ENCODE measurements at places on chromosomes 16 and 17. TPM values are rescaled to one million over a fixed set of nuclear protein-coding genes. Genes with fewer than 3 reads are reported as not detected.

GRCh38 chr16:78591682-78592103 is 492.2 kb downstream of the WWOX start:
- no peaks in the 10 kb centered on the region for H3K4me1 ChIP-seq
- no peaks in the 10 kb centered on the region for H3K36me3 ChIP-seq
- H3K27ac ChIP-seq: no peak overlapping the region
- no peak overlapping the region for H3K4me3 ChIP-seq

DNA sequence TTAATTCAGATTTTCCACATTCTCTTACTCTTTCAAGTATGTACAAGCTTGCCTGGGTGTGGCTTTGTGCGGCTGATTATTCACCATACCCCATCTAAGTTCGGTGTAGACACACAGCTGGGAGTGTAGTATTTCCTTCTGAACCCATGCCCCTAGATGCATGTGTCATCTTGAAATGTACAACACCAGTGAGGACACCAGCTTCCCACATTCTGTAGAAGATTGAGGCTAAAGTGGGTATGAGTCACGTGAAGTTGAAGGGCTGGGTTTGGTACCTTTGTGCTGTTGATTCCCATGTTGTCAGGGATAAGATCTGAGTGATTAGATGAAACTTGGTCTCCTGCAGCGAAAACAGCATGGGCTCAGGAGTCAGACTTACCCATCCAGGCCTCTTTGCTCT is 14.6 kb upstream of the DHX8 start:
- H3K36me3 ChIP-seq: no peaks in the 10 kb centered on the region
- no peak overlapping the region for H3K27ac ChIP-seq
- H3K4me1 ChIP-seq: no peaks in the 10 kb centered on the region
- H3K27me3 ChIP-seq: peaks cover 9% of the 10 kb centered on the region
- DNase-seq: no peak
- no peak overlapping the region for H3K4me3 ChIP-seq

- DNase-seq: no peak
- H3K36me3 ChIP-seq: peaks cover 4% of the 10 kb centered on the region
- no peak overlapping the region for H3K27ac ChIP-seq
These were observed 59.0 kb downstream of the TANGO6 start for GRCh38 chr16:68902003-68902968.

DNA sequence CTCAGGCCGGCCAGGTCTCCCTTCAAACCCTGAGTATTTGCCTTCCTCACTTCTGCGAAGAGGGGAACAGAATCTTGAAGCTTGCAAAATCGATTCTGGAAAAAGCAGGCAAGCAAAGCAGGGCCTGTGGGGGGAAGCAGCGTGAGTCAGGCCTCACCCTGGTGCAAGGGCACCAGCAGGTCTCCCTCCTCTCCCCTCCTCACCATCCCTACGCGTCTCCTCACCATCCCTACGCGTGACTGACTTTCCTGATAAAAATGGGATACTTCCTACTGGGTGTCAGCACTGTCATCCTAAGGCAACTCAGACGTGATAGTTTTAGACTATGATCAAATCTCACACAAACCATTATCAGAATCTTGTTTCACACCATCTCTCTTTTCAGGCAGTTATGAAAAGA is 12.1 kb downstream of the CMTM3 start:
- no peak overlapping the region for H3K27ac ChIP-seq
- H3K36me3 ChIP-seq: no peaks in the 10 kb centered on the region
- no peak overlapping the region for H3K4me3 ChIP-seq
- no peaks in the 10 kb centered on the region for H3K4me1 ChIP-seq

GRCh38 chr16:15870011-15870410 is 13.2 kb upstream of the MYH11 start:
- peaks cover 16% of the 10 kb centered on the region for H3K36me3 ChIP-seq
- H3K27ac ChIP-seq: no peak overlapping the region
- H3K4me1 ChIP-seq: peaks cover 5% of the 10 kb centered on the region
- DNase-seq: no peak
- H3K27me3 ChIP-seq: no peaks in the 10 kb centered on the region
- H3K4me3 ChIP-seq: no peak overlapping the region

DNA sequence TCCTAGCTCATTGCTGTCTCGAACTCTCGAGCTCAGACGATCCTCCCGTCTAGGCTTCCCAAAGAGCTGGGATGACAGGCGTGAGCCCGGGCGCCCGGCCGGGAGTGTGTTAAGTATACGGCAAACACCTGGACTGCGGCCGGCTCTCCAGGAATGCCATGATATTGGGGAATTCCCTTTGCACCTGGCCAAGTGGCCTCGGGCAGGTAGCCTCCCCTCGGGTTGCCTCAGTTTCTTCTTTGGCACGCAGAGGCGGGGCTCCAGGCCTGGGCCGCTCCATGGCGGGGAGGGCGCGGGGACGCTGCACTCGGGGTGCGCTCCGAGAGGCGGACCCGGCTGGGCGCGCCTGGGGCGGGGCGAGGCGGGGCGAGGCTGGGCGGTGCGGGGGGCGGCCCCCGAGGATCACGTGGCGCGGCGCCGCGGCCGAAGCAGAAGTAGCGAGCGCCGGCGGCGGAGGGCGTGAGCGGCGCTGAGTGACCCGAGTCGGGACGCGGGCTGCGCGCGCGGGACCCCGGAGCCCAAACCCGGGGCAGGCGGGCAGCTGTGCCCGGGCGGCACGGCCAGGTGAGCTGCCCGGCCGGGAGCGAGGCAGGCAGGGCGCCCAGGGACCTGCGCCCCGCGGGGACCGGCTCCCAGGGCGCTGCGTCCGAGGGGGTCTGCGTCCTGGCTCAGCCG is at the start of gene PLCG2:
Gene PLCG2, plus strand, starts transcription at position 431 of the 675 bp plus-strand sequence. CDS start 6,699 bp downstream, outside the sequence.
- peak within 1 kb of the TSS; percentile 99 for H3K4me3 ChIP-seq
- peaks cover 81% of the 10 kb centered on the region for H3K4me1 ChIP-seq
- no peaks in the 10 kb centered on the region for H3K27me3 ChIP-seq

GRCh38 chr16:50300942-50301625 is 34.7 kb downstream of the ADCY7 start:
- H3K4me3 ChIP-seq: no peak overlapping the region
- H3K4me1 ChIP-seq: peaks cover 6% of the 10 kb centered on the region
- DNase-seq: no peak
- H3K27me3 ChIP-seq: no peaks in the 10 kb centered on the region
- no peaks in the 10 kb centered on the region for H3K36me3 ChIP-seq
- H3K27ac ChIP-seq: no peak overlapping the region

DNA sequence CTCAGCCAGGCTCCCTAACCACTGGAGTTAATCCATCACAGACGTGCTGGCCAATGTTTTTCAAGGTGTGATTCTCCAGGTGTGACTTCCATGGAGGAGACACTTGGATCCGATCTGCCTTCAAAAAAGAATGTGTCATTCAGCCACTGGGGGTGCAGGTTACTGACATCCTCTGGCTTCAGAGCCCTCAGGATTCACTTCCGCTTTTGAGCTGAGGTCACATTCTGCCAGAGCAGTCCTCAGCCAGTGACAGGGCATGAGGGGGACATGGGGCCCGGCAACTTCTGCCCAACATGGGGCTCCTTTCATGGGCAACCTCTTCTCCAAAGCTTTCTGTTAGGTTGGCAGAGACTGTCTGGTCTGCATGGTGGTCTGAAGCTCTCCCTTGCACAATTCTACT is 81.4 kb downstream of the GRIN2A start:
- no peaks in the 10 kb centered on the region for H3K4me1 ChIP-seq
- H3K27me3 ChIP-seq: peaks cover 61% of the 10 kb centered on the region
- DNase-seq: no peak
- no peak overlapping the region for H3K4me3 ChIP-seq

DNA sequence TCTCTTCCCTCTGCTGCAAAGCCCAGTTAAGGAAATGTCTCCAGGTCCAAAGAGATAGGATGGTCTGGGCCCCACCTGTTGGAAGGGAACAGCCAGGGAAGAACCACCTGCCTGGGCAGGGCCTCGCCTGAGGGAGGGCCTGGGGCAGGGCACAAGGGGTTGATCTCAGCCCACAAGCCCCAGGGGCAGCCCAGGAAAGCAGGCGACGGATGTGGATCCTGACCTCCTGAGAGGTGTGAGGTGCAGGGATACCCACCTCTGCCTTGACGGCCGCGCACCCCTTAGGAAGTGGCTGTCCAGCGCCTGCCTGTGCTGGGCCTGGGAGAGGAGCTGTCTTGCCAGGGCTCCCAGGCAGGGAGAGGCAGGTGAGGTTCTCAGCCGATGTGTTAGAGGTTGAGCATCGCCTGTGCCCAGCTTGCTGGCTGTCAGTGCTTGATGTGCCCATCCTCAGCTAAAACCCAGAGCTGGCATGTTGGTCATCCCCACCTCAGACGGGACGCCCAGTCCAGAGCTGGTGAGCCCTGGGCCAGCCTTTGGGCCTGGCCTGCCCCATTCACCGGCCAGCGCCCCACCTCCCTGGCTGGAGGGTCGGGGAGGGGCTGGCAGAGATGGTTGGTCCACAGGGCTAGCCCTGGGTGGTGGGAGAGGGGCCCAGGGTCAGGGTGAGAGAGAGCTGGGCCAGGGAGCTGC is 434 bp downstream of the CEMP1 start:
- H3K4me1 ChIP-seq: peaks cover 23% of the 10 kb centered on the region
- DNase-seq: peak; percentile 8
- H3K36me3 ChIP-seq: no peaks in the 10 kb centered on the region
- H3K27me3 ChIP-seq: no peaks in the 10 kb centered on the region
- H3K4me3 ChIP-seq: peak overlapping the region; percentile 97
- H3K27ac ChIP-seq: peak overlapping the region; percentile 100

DNA sequence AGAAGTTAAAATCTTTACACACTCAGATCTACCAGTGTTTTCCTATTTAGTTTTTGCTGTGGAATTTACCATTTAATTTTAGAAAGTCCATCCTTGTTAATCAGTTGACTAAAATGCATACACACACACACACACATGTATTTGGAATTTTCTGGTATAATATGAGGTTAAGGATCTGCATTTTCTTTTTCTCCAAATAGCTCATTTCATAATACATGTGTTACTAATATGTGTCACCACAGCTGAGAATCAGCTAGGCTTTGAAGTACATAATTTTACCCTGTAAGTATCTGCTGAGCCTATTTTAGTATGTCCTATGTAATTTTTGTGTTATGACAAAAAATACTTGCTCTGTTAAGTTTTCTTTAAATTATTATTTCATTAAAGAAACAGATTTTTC is 143.2 kb downstream of the PHKB start:
- H3K27me3 ChIP-seq: no peaks in the 10 kb centered on the region
- no peak overlapping the region for H3K4me3 ChIP-seq
- no peak for DNase-seq
- H3K27ac ChIP-seq: no peak overlapping the region
- H3K36me3 ChIP-seq: peaks cover 32% of the 10 kb centered on the region

GRCh38 chr16:88936008-88936555 is 40.9 kb downstream of the CBFA2T3 start:
- H3K4me1 ChIP-seq: peaks cover 32% of the 10 kb centered on the region
- H3K36me3 ChIP-seq: no peaks in the 10 kb centered on the region
- DNase-seq: peak; percentile 36
- H3K4me3 ChIP-seq: peak overlapping the region; percentile 92

DNA sequence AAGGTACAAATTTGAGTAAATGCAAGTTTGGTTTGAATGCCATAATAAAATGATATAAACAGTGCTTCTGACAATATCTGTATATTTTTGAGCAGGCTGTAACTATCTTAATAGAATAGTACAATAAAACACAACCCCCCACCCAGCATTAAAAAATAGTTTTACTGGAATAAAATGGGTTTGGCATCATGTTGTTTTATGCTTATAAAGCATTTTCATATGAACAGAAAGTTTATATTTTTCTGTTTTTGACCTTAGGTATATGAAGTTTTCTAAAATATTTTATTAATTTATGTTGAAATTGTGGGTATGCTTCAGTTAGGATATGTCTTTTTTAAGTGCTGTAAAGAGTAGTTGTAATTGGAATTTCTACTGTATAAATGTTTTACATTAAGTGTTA is 57.2 kb upstream of the RHBDL3 start:
- no peak for DNase-seq
- H3K27ac ChIP-seq: no peak overlapping the region
- no peak overlapping the region for H3K4me3 ChIP-seq
- no peaks in the 10 kb centered on the region for H3K27me3 ChIP-seq

The DCUN1D3 gene
- polyA plus RNA-seq: 0.41 TPM

The ZFP3 gene
- polyA plus RNA-seq: 4.0 TPM

The HBA1 gene
- 226 TPM for polyA plus RNA-seq

The GDPD1 gene
- 1.4 TPM for polyA plus RNA-seq

The FOXJ1 gene
- not detected for polyA plus RNA-seq

The QPRT gene
- not detected for polyA plus RNA-seq

The PNMT gene
- not detected for polyA plus RNA-seq

The IGF2BP1 gene
- polyA plus RNA-seq: not detected

The TMEM11 gene
- 42.6 TPM for polyA plus RNA-seq

The MYCBPAP gene
- not detected for polyA plus RNA-seq

All from naive B cell (primary cell).